ENCODE measurements at places on chromosomes 5 and 9. TPM values are rescaled to one million over a fixed set of nuclear protein-coding genes. Genes with fewer than 3 reads are reported as not detected.

- DNase-seq = peak; percentile 76
Measured at GRCh38 chr5:157603333-157604190, 28.0 kb upstream of the ADAM19 start.

DNA sequence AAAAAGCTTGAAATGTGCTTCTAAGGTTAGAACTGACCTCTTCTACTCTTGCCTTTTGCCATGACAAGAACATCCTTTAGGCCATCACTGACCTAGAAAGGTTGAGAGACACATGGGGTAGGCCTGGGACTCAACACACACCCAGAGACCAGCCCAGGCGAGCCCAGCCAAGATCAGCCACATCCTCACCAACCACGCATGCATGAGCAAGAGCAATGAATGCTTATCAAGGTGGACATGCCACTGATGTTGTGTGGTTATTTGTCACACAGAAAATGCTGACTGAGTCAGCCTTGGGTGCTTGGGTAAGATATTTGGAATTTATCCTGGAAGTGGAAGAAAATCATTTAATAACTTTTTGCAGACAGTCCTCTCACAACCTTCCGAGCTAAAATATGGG is 39.4 kb downstream of the SMIM23 start:
- DNase-seq = no peak

The GPRIN1 gene
- total RNA-seq = 7.1 TPM

The STING1 gene
- total RNA-seq = 42.1 TPM

DNA sequence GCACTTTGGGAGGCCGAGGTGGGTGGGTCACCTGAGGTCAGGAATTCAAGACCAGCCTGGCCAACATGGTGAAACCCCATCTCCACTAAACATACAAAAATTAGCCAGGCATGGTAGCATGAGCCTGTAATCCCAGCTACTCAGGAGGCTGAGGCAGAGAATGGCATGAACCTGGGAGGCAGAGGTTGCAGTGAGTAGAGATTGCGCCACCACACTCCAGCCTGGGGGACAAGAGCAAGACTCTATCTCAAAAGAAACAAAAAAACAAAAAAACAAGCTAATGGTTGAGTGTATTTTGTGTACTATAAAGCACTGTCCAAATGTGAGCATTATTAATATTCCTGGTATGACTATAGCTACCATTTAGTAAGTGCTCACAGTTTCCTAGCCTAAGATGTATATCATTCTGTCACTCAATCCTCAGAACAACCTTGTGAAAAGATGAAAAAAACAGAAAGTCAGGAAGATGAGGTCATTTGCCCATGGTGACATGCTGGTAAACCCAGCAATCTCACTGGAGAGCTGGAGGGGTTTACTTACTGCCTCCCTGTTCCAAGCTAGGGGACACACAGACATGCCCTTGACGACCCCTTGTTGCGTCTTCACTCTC is 27.7 kb downstream of the ARHGEF37 start:
- no peak for DNase-seq

GRCh38 chr5:154546719-154547118 is 68.7 kb upstream of the HAND1 start:
- DNase-seq = no peak

GRCh38 chr9:112046181-112046580 is 128.9 kb downstream of the SUSD1 start:
- DNase-seq = peak; percentile 69

DNA sequence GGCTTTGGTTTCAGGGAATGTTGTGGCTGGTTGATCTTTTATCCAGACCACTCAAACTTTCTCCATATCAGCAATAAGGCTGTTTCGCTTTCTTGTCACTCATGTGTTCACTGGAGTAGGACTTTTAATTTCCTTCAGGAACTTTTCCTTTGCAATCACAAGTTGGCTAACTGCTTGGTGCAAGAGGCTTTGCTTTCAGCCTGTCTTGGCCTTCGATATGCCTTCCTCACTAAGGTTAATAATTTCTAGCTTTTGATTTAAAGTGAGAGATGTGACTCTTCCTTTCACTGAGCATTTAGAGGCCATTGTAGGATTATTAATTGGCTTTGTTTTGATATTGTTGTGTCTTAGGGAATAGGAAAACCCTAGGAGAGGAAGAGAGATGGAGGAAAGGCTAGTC is 7.0 kb upstream of the HRCT1 start:
- no peak for DNase-seq

DNA sequence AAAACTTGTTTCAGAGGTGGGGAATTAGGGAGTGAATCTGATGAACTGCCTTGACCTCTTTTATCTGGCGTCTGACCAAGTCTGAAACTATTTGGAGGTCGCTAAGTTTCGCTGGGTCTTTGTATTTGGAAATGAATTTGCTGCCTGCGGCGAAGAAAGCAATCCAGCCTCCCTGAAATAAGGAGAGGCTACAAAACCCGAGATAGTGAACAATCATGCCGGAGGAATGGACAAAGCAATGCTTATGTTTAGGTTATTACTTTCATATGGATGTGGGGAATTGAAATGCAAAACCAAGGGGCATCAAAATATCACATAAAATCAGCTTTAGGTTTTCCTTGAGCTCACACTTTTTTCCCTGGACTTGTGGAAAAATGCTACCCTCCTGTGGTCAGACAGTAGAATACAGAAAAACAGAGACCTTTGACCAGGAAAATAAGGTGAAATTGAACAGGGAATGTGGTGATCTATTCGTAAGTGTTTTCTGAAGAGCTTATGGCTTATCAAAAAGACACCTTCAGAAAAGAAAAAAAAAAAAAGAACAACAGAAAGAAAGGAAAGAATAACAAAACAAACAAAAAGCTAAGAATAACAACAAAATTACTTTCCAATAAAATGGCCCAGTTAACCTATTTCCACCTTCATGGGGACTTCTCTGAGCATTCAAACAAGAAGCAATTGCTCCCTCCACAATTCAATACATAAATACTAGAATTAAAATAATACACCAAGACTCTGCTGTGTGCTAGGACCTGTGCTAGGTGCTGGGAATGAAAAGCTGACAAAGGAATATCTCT is 68.6 kb upstream of the DPYSL3 start:
- DNase-seq = peak; percentile 86

The MED22 gene
- total RNA-seq = 19.7 TPM

GRCh38 chr5:24525414-24525813 is 119.4 kb downstream of the CDH10 start:
- no peak for DNase-seq

GRCh38 chr9:133089271-133089671 is 27.5 kb downstream of the CEL start:
- no peak for DNase-seq

DNA sequence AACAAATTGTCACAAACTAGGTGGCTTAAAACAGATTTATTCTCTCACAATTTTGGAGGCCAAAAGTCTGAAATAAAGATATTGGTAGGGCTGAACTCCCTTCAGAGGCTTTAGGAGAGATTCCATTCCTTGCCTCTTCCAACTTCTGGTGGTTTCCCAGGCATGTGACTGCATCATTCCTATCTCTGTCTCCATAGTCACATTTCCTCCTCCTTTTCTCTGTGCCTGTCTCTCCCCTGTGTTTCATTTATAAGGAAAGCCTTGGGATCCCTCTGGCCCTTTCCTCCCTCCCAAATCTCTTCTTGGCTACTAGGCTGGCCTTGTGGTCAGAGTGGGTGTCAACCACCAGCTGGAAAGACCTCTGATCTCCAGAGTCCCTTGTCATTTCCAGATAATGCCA is 78.2 kb downstream of the SNX18 start:
- DNase-seq = peak; percentile 75

DNA sequence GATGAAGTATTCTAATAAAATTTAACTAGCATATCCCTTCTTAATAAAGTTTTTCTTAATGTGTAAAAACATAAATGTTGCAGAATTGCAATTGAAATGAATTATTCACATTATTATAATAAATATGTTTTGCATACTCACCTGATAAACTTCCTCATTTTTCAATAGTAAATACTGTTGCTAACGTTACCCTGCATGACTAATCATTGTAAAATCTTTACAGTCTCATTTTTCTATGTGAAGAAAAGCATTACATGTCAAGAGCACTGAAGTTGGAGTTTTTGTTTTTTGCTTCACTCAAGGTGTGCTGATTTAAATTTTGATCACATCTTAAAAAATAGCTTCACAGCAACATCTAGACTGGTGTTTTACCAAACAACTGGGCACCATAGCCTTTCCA is 157.2 kb upstream of the CDH18 start:
- DNase-seq = no peak

The TAF11L5 gene
- total RNA-seq = not detected

The FBXL7 gene
- 12.6 TPM for total RNA-seq

The DCTN3 gene
- total RNA-seq = 36.9 TPM

The NUTM2F gene
- not detected for total RNA-seq

DNA sequence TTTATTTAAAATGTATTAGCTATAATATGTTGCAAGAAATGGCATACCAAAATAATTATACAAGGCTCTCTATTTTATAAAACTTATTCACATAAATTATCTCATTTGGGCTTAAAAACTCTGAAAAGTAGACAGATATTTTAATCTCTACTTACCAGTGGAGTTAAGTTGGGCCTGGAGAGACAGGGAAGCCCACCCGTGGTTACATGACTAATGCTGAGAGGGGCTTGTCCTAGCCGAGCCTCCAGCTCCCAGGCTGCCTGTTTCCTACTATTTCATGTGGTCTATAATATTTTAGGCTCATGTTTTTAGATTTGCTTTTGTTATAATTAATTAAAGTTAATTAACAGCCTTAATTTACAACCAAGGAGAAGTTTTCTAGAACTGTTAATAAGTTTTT is 20.9 kb upstream of the ASPN start:
- DNase-seq = no peak

DNA sequence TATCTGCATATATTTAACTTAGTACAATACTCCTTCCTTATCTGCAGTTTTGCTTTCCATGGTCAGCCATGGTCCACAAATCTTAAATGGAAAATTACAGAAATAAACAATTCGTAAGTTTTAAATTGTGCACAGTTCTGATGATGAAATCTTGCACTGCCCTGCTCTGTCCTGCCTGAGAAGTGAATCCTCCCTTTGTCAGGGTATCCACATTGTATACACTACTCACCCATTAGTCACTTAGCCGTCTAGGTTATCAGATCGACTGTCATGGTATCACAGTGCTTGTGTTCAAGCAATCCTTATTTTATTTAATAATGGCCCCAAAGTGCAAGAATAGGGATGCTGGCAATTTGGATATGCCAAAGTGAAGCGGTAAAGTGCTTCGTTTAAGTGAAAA is 8.3 kb upstream of the YTHDC2 start:
- peak; percentile 53 for DNase-seq

GRCh38 chr9:126108240-126108639 is 218.4 kb upstream of the MVB12B start:
- peak; percentile 7 for DNase-seq

DNA sequence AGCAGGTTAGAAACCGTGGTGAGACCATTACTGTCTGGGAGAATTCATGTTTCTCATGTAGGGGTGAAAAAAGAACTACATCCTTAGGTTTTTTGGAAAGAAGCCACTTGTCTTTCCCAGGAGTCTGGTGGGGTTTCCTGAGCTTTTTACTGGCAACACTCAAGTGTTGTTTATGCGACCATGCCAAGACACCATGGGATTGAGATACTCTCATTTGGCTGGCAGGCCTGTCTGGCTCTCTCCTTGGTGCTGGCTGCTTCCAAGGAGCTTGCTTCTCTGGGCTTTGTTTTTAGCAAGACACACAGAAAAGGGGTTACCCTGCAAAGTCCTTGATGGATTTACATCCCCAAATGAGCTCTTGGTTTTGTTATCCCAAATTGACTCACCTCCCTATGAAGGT is 80.9 kb upstream of the ISL1 start:
- no peak for DNase-seq

DNA sequence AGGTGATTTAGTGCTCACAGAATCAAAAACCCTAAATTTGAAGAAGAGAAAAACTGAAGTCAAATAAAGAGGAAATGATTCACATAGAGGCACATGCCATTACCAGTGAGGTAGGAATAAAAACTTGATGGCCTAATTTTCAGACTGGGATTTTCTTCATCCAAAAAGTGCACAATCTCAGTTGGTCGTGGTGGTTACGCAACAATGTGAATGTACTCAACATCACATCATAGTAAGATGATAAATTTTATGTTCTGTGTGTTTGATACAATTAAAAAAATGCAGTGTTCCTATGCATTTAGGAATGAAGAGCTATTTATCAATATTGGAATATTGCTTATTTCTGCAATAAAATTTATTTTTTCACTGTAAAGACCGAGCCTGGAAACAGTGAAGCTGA is 60.7 kb downstream of the SV2C start:
- DNase-seq = no peak

- no peak for DNase-seq
Measured at GRCh38 chr9:19517202-19517942, 108.6 kb downstream of the ACER2 start.

GRCh38 chr5:135013445-135013844 is 20.6 kb downstream of the PITX1 start:
- DNase-seq = no peak

DNA sequence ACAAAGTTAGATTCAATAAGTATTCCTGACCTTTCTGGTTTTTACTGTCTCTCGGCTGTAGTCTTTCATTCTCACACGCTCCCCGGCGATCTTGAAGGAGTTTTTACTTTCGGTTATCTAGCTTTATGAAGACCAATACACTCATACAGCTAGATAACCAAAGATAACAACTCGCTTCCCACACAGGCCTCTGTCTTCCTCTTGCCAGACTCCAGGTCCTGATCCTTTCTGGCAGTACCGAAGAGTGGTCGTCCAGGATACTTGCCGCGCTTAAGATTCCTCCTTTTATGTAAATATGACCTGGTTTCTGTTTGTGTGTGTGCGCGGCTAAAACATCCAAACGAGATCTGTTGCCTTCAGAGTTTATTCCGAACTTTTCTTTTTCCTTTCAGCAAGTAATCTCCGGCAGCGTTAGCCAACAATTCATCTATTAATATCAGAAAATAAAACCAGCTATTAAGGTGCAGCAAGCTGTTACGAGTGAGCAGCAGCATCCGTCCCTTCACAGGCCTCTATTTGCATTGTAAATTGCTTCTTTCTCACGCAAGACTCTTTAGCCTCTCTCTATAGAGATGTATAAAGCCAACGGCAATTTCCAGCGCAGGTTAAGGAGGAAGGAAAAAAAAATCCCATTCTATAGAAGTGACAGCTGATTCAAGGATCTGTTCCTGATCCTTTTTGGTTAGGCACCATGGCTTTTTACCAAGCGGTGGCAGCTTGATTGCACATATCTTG is 216.1 kb downstream of the MEF2C start:
- peak; percentile 33 for DNase-seq

- no peak for DNase-seq
Measured at GRCh38 chr9:123329329-123329955, 26.6 kb upstream of the CRB2 start.

The ZNF454 gene
- total RNA-seq = 0.18 TPM

DNA sequence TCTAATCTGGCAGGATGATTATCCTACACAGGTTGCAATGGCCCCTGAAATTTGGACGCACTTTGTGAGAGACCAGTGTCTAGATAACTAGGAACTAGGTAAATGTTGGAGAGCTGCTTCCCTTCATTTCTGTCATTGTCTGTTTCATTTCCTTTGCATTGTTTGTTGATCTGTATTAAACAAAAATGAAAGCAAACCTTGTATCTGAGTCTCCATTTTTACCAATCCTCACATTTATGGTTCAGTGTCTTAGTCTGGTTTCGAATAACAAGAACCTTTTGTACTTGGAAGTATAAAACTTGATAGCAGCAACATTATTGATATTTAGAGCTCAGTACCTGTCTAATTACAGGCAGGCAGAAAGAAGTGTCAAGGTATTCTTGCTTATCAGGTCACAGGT is 105.5 kb downstream of the MRPS30 start:
- no peak for DNase-seq

The FSD1L gene
- 7.0 TPM for total RNA-seq
